Stimulated activated CD8-positive, alpha-beta memory T cell treated with anti-CD3 and anti-CD28 coated beads, Interleukin-15, amount 100 ng/mL, for 24 hours (primary cell): ENCODE measurements at places on chromosomes 3 and 15.

DNA sequence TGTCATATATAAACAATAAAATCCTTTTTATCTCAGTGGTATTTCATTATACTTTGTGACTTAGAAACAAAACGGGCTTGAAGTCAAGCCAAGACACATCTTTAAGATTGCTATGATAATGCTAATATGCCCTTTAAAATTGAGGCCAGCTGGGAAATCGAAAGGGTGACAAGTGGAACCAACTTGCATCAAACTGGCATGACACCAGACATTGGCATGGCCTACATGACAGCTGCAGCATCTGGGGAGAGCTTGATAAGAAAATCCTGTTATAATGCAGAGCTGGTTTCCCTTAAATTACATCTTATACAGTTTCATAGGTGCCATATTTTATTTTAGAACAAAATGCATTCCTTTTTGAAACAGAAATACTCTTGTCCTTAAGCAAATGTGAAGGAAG lies 325.2 kb downstream of the ZBBX start:
- DNase-seq = no peak

- no peak for DNase-seq
Observed at GRCh38 chr15:60507596-60508424, 28.9 kb upstream of the ICE2 start.

- DNase-seq = no peak
Observed at GRCh38 chr3:25455441-25456132, 27.5 kb downstream of the RARB start.

- no peak for DNase-seq
Observed at GRCh38 chr15:60773901-60774300, 295.0 kb upstream of the ICE2 start.

GRCh38 chr15:63362196-63362595 lies 19.4 kb downstream of the CA12 start:
- no peak for DNase-seq

- no peak for DNase-seq
Observed at GRCh38 chr15:84816694-84817465, at the start of gene ALPK3. ALPK3 (plus strand) TSS chr15:84817356; CDS start chr15:84817453, 97 bp downstream.

GRCh38 chr3:197926418-197926817 lies 23.6 kb upstream of the RPL35A start:
- no peak for DNase-seq

GRCh38 chr3:79534727-79535126 lies 233.1 kb downstream of the ROBO1 start:
- no peak for DNase-seq

GRCh38 chr3:29414468-29415224 lies 133.8 kb downstream of the RBMS3 start:
- DNase-seq = no peak

DNA sequence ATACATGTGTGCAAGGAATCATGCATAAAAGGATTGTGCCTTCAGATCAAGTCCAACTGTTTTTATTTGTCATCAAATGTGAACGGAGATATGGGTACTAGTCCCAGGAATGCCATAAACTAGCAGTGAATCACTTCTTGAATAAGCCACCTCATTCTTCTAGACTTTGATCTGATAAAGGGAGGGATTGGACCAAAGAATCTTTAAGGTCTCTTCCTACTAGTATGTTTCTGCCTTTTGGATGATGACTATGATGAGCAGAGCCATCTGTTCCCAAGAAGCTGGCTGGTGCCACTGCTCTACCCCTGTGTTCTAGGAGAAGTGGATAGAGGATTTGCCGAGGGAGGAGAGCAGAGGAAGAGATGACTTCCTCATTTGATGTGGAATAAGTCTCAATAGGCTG lies 28.8 kb upstream of the UACA start:
- no peak for DNase-seq

- DNase-seq = no peak
Observed at GRCh38 chr3:145963111-145963510, 197.9 kb downstream of the PLOD2 start.

DNA sequence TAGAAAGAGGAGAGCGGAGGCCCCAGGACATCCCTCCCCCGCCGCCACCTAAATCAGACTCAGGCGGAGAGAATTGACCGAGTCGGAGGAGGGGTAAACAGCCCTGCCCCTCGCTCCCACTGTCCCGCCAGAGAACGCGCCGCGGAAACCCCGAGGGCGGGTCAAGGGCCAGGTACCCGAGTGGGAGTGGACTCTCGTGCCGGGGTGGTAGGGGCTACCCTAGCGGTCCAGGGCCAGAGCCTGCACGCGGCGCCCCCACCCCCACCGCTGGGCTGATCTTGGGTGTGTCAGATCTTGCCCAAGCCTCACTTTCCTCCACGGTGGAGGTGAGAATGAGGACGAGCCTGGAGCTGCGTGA lies 19.0 kb downstream of the SPATA12 start:
- DNase-seq = no peak

DNA sequence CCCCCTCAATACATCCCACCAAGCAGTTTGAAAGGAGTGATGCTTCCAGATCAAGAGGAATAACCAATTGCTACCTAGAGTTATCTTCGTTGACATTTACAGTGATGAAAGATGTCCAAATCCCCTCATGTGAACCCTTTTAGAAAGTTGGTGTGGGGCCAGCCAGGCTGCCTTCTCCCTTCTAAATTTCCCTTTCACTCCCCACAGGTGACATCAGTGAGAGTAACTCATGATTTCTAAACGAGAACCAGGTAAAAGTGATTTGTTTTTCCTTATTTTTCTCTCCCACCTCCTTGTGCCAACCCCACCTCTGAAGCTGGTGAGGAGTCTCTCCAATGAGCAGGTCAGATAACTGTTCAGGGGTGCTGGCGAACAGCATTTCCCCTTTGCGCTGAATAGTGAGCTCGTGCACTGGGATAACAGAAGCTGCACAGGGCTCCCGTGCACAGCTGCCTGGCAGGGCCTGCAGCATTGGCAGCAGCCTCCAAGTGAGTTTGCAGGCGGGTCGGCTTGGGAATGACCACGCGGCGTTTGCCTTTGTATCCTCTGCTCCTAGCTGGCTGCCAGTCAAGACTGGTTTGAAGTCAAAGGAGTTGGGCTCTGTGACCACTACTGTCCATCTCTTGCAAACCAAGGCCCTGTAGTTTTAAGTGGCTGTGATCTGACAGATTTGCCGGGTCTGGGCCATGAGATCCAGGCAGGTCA lies 70.2 kb upstream of the CORO2B start:
- no peak for DNase-seq

DNA sequence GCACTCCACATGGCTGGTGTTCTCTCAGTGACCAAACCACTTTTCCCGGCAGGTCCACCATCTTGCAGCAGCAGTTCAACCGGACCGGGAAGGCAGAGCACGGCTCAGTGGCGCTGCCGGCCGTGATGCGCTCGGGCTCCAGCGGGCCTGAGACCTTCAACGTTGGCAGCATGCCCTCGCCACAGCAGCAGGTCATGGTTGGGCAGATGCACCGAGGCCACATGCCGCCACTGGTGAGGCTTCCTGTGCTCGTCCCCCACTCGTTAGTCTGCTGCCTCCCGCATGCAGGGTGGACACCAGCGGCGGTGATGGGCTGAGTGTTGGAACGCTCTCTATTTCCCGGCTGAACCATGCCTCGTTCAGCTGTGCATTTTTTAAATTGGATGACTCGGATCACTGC lies 344.9 kb upstream of the TPM1 start:
- DNase-seq = no peak

- DNase-seq = no peak
Observed at GRCh38 chr15:60557191-60557618, 78.3 kb upstream of the ICE2 start.

- DNase-seq = no peak
Observed at GRCh38 chr15:55334371-55334770, 15.3 kb downstream of the PIGB start.

GRCh38 chr3:62708638-62709373 lies 166.4 kb downstream of the CADPS start:
- no peak for DNase-seq

- DNase-seq = no peak
Observed at GRCh38 chr15:96470681-96471310, 140.3 kb downstream of the NR2F2 start.

DNA sequence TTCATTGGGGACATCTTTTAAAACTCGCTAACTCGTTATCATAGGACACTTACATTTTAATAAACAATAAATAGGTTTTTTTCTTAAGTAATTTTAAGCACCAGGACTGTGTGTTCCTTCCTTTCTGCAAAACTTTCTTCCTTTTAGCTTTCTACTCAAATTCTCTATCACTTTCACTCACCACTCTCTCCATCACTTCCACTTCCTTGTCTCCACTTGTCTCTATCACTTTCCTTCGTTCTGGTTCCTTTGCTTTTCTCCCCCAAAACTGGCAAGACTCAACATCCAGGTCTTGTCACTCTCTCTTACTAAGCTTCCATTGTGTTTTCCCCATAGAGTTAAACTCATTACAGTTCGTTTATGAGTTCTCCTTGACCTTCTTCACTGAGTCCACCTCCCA lies 99.0 kb downstream of the ZPLD1 start:
- DNase-seq = no peak

- no peak for DNase-seq
Observed at GRCh38 chr15:41945731-41946130, 26.6 kb downstream of the EHD4 start.

- no peak for DNase-seq
Observed at GRCh38 chr15:79003301-79003700, 58.5 kb upstream of the CTSH start.

DNA sequence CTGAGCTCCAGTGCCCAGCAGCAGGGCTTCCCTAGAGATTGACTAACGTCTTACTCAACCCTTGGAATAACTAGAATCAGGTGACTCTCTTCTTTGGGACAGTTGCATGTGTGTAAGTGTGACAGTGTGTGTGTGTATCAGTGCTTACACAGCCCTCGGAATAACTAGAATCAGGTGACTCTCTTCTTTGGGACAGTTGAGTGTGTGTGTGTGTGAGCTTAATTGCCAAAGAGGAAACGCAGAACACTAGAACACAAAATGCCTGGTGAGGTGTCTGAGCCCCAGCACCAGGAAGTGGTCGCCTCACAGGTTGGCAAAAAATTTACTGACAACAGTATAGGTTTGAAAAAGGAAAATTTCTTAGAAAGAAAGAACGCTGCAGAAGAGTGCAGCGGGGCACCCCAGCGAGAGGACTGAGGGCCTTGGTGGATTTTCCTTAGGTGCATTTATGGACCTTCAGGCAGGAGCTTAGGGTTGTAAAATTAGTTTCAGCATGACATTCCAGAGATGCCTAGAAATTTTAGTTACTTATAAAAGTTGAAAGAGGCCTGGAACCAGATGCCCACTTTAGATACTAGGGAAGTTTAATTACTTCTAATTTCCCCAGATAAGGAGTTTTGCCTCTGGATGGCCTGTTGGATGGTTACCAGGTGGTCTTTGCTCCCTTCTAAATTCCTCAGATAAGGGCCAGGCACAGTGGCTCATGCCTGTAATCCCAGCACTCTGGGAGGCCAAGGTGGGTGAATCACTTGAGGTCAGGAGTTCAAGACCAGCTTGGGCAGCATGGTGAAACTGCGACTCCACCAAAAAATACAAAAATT lies 3.7 kb upstream of the WDR82 start:
- no peak for DNase-seq

- DNase-seq = no peak
Observed at GRCh38 chr3:8553405-8553804, 51.8 kb downstream of the LMCD1 start.

DNA sequence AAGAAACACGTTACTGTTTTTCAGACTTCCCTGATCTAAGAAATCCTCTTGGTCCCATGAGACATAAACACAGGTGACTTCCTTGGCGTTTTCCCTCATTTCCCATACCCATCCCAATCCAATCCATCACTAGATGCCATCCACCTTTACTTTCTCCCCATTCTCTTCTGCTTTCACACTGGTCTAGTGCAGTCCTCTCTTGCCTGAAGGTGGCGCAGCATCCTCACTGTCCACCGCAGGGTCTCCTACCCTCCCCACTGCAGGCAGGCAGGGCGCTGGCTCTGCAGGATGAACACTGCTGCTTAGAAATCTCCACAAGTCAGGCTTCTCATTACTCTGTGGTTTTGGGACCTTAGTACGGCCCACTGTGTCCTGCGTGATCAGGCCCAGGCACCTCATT lies 58.2 kb downstream of the RAB7A start:
- DNase-seq = no peak

GRCh38 chr3:57031631-57032541 lies 28.6 kb upstream of the SPATA12 start:
- DNase-seq = no peak

DNA sequence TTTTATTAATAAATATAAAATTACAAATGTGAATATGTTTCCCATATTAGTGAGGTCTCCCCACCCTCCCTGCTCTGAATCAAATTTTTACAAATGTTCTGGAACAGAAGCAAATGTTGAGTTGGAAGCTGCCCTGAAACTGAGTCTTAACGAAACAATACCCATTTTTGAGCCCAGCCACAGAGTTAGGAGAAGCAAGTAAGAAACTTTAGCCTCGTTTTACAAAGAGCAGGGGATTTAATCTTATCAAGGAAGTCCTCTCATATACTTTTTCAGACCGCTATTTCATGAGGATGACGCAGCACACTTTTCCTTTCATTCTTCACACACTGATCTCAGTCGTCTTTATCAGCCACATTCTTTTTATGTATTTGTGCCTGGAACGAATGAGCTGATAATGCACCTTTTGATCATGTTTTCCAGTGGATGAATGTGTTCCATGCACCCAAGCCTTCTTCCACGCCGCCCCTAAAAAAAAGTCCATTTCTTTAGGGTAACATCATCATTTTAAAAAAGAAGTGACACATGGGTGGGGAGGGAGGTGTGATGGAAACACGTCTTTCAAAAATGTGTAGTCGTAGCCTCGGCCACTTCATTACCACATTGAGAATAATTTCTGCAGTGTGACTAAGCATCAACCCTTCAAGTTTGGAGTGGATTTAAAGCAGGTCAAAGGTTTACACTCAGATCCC lies 48.1 kb downstream of the SETMAR start:
- DNase-seq = no peak

GRCh38 chr3:197520311-197521276 lies 35.2 kb downstream of the BDH1 start:
- no peak for DNase-seq

DNA sequence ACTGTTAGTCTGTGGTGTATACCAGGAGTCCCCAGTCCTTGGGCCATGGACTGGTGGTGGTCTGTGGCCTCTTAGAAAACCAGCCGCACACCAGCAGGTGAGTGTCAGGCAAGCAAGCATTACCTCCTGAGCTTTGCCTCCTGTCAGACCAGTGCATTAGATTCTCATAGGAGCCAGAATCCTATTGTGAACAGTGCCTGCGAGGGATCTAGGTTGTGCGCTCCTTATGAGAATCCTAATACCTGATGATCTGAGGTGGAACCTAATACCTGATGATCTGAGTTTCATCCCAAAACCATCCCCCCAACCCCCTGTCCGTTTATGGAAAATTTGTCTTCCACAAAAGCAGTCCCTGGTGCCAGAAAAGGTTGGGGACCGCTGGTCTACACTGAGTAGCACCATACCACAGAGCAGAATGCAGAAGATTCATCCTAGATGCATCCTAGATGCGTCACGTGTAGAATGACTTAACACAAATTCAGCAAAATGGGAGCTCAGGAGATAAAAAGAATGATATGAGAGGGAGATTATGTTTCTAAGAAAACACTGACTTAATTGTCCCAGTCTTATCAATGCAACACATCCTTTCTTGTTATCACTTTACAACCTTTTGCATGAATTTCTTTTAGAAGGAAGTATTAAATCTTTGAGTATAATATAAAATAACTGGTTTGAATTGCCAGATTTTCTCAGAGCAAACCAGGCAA lies 28.5 kb downstream of the SELENOT start:
- no peak for DNase-seq

GRCh38 chr3:192901435-192901834 lies 16.2 kb downstream of the MB21D2 start:
- DNase-seq = no peak

GRCh38 chr3:39529577-39529976 lies 62.1 kb downstream of the MOBP start:
- no peak for DNase-seq

- DNase-seq = no peak
Observed at GRCh38 chr3:127275287-127275781, 12.5 kb downstream of the PRR20G start.
